Stimulated activated CD8-positive, alpha-beta memory T cell treated with anti-CD3 and anti-CD28 coated beads, Interleukin-4, amount 100 ng/mL, for 1 hour (primary cell): ENCODE measurements at places on chromosomes 4 and X.

- DNase-seq = no peak
Observed at GRCh38 chrX:12798601-12799000, 7.4 kb downstream of the PRPS2 start.

GRCh38 chr4:3776166-3777032, 10.2 kb downstream of the ADRA2C start:
- DNase-seq = no peak

DNA sequence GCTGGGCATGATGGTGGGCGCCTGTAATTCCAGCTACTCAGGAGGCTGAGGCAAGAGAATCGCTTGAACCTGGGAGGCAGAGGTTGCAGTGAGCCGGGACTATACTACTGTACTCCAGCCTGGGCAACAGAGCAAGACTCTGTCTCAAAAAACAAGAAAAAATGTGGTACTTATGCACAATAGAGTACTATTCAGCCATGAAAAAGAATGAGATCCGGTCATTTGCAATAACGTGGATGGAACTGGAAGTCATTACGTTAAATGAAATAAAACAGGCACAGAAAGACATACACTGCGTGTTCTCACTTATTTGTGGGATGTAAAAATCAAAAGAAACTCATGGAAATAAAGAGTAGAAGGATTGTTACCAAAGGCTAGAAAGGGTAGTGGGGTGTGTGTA, 12.1 kb downstream of the RPGR start:
- DNase-seq = no peak

DNA sequence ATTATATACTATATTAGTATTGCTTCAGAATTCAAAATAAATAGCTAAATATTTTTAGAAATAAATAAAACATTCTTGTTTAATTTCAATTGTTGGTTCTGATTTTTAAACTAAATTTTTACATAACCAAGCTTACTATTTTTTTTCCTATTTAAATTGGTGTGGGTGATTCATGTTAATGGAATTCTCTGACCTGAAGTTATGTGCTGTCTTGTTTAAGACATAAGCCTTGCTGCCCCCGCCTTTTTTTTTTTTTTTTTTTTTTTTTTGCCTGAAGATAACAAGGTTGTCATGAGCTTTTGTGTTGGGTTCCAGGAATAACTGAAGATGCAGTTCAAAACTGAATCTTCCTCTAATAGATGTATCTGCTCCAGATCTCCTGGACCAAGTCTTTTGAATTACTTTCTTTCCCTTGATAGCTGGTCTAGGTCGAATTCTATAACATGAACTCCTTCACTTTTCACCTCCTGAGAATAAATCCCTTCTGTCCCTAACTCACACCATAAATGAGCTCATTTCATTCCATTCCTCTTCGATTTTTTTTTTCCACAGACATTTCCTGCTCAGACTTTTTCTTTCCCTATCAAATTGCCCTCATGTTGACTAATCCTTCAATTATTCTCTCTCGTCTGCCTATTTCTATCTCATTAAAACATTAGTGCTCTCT, 261.5 kb upstream of the FTHL17 start:
- no peak for DNase-seq

DNA sequence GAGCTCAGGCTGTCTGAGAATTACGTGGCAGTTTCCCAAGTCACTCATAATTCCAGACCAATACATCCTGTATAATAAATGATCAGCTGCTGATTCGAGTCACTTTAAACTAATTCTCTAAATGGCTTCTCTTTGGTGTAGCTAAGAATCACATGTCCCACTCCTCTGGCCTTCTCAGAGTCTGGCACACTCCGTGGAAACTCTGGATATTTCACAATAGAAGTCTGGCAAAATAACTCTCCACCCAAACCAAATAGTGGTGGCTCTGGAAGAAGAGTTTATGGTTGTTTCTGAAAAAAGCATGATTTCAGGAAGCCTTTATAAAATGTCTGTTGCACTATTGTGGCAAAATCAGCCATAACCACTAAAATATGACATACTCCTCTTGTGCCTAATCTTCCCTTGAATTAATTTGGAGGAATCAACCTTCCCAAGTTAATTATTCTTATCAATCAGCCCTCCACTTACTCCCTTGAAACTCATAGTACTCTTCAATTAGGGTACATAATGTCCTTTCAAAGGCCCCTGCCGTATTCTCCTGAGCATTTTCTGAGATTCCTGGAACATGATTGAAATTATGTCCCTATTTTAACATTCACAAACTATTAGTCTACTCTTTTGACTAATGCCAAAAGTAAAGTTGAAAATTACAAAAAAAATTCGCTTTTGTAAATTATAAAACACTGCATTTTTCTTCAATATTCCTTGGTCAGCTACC, 991.6 kb downstream of the FAT4 start:
- DNase-seq = no peak
